ENCODE measurements at places on chromosomes 5 and 9. TPM values are rescaled to one million over a fixed set of nuclear protein-coding genes. Genes with fewer than 3 reads are reported as not detected.

GRCh38 chr9:38205279-38205678 lies 136.3 kb upstream of the SHB start:
- DNase-seq, result no peak

DNA sequence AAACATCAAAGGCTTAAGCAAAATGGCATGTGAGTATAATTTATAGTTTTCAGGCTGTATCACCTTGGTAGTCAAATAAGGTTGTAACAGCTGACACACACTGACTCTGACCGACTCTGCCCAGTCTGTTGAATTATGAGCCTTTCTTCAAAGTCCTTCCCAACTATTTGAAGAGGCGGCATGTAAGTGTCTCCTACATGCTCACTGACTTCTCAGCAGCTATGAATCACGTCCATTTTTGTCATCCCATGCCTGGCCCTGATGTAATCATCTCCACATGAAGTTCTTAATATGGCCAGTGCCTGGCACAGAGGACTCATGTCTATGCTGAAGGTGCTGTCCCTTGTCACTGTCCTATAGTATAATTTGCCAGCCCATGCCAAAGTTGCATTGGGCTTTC lies 5.1 kb upstream of the PTBP3 start:
- no peak for DNase-seq

DNA sequence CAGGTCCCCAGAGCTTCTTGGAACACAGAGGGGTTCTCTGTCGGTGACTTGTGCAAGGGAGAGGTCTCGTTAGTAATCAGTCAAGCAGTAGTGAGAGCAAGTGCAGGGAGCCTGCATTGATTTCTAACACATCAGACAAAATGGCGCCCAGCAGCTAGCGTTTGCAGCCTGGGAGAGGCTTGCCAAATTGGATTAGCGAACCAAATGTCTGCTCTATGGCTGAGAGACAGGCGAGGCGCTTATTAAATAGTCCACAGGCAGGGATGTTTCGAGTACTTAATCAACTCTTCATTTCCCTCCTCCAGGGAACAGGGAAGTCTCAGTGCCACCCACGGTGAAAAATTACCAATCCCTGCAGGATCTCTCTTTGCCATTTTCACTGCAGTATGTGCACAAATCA lies 131.4 kb upstream of the SHB start:
- no peak for DNase-seq

DNA sequence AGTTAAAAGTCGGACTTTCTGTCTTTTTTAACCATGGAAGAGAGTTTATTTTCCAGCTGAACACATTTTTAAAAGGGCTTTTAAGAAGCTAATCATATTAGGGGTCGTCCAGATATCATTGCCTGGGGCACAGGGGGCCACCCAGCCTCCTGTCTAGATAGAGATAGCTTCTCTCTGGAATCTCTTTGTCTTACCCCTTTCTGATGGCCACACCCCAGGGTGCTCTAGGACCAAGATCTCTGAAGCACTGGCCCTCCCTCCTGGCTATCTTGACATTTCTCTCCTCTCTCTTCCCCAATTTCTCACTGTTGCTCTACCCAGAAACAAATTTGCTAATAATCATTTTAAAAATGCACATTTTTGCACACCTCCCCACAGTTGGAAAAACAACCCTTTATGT lies 204.4 kb downstream of the NXNL2 start:
- no peak for DNase-seq

GRCh38 chr5:97923997-97924396 lies 741.0 kb upstream of the RIOK2 start:
- DNase-seq, result no peak

- no peak for DNase-seq
These were observed 1046.2 kb upstream of the DMAC1 start for GRCh38 chr9:8845808-8846207.

DNA sequence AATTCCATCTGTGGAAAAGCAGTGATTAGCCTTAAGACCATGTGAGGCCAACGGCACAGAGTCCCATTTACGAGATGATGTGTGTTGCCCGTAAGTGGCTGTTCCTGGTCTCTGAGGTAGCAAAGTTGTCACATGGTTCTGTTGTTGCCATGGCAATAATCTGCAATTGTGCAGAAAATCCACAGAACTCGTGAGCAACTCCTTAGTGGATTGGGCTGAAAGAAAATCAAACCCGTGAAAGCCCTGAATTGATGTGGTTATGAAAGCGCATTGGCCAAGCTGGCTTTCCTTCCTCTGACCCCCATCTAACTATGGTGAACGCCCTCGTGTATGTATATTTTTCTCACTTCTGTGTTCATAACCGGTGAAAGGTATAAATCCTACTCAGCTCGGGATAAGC lies 614.7 kb downstream of the EBF1 start:
- DNase-seq, result no peak

- DNase-seq, result peak; percentile 52
These were observed 24.3 kb upstream of the ENHO start for GRCh38 chr9:34546834-34547827.

DNA sequence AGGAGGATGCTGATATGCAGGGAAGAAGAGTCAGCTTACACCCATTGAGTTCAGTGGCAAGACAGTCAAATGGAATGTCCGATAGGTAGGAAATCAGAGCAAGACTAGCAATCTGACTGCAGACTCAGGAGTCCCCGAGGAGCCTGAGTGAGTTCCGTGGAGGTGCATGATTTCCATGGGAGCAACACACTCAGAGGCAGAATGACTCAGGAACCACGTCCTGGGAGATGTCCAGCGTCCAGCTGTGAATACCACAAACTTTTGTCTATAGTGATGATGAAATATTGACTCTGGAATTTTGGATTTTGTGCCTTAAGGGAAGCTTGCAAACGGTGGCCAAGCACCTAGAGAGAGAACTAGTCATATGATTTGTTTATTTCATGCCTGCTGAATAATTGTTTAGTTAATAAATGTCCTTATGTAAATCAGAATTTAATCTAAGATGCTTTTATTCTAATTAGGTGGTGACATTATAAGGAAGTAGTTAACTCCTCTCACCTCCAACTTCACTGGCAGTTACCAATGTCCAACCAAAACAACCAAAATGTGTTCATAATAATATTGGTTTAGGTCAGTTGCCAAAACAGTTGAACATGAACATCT lies 100.4 kb downstream of the PDE4D start:
- DNase-seq, result peak; percentile 38

- no peak for DNase-seq
These were observed 373.3 kb upstream of the KLF4 start for GRCh38 chr9:107862881-107863280.

DNA sequence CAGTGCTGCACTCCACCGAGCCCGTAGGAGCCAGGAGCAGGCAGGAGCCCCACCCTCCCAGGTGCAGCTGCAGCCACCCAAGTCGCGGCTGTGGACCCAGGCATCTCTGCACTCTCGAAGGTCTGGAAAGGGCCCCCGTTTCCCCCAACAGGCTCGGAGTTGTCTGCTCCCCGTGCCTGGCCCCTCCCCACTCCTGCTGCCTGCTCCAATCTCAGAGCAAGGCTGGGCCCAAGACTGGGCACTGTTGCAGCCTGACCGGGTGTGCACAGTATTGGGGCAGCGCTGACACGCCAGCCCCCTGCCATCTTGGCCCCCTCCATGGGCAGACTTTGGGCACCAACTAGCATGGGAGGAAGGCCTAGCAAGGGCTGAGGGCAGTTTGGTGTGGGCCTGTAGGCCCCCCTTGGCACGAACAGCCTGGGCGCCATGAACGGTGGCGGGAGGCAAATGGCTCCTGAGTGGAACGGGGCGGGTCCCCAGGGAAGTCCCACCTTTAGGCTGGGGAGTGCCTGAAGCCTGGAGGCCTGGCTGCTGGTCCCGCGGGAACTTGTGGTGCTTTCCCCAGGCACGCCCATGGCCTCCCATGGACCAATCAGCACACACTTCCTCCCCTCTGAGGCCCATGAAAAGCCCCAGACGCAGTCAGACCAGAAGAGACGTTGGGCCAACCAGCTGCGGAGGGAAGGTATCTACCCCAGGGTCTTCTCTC lies 60.4 kb downstream of the PSAT1 start:
- DNase-seq, result no peak

DNA sequence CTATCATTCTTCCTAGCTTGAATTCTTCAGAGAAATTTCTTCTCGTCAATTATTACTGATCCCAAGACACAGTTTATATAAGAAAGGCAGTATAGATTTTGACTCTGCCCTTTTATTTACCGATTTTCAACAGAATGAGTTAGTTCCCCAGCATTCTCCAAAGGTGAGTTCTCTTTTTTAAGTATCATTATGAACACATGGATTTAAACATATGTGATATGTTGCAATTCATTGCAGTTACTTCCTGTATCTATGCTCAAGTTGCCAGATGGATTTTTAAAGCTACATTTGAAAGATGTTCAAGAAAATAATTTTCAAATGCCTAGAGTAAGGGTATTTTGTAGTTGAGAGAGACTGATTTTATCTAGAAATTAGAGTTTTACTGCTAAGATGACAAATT lies 8.4 kb downstream of the WDR41 start:
- no peak for DNase-seq

DNA sequence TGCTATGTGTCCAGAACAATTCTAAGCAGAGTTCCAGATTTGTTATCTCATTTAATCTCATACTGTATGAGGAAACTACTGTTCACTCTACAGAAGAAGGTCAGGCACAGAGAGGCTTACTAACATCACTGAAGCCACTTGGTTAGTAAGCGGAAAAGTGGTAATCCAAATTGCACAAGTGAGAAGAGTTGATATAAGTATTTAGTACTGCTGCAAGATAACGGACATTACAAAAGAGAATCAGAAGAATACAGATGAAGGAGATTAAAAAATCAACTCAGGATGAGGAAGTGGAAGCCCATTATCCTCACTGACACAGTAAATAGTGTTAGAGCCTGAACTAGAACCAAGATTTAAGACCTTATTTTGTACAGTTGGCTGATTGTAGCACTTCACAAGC lies 22.3 kb upstream of the TLR4 start:
- DNase-seq, result no peak

PRLR gene
- polyA plus RNA-seq, result 0.60 TPM

SEMA5A gene
- polyA plus RNA-seq, result 28.2 TPM

UGT3A2 gene
- polyA plus RNA-seq, result 0.70 TPM

DAB2 gene
- 108 TPM for polyA plus RNA-seq

LMX1B gene
- polyA plus RNA-seq, result not detected

DNAH5 gene
- 0.19 TPM for polyA plus RNA-seq

MRPS27 gene
- polyA plus RNA-seq, result 49.8 TPM

PCDHB10 gene
- polyA plus RNA-seq, result not detected

FAM221B gene
- 0.28 TPM for polyA plus RNA-seq

SPINK6 gene
- not detected for polyA plus RNA-seq
